ENCODE measurements at places on chromosomes 6 and 20. TPM values are rescaled to one million over a fixed set of nuclear protein-coding genes. Genes with fewer than 3 reads are reported as not detected.

The EBF4 gene
- 0.28 TPM for polyA plus RNA-seq

- peaks cover 22% of the 10 kb centered on the region for H3K4me1 ChIP-seq
- H3K36me3 ChIP-seq: no peaks in the 10 kb centered on the region
- DNase-seq: no peak
- no peak overlapping the region for H3K27ac ChIP-seq
- H3K27me3 ChIP-seq: no peaks in the 10 kb centered on the region
Observed at GRCh38 chr6:166542580-166542912, 43.9 kb downstream of the RAMACL start.

The PXDC1 gene
- 0.50 TPM for polyA plus RNA-seq

DNA sequence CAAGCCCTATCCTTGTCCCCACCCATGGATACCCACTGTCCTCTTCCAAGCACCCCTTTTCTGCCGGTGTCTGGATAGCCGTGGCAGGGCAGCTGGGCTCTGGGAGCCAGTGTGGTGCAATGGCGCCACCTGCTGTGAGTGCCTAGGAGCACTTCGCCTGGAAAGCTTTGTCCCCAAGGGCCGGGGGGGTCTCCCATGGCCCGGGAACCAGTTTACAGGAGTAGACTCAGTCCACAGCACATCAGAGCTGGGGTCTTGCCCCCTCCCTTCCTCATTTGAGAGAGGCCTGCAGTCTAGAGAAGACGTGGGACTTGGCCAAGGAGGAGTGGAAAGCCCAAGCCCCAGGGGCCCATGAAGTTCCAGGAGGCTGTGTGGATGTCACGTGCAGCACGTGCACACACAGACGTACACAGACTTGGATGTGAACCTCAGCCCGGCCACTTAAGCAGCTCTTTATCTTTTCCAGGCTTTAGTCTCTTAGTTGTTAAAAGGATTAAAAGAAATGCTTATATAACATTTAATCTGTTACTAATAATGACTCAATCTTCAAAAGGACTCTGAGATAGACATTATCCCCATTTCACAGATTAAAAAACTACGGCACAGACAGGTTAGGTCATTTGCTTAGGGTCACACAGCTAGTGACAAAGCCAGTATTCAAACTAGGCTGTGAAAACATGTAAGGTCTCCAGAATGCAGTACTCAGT is 40.9 kb upstream of the CDH22 start:
- peak overlapping the region; percentile 74 for H3K27ac ChIP-seq
- H3K4me3 ChIP-seq: no peak overlapping the region
- peaks cover 12% of the 10 kb centered on the region for H3K4me1 ChIP-seq
- peak; percentile 12 for DNase-seq

The BEND6 gene
- not detected for polyA plus RNA-seq

GRCh38 chr6:113855500-113856374 is 1.4 kb upstream of the MARCKS start:
- H3K27ac ChIP-seq: no peak overlapping the region
- peak; percentile 22 for DNase-seq
- peaks cover 12% of the 10 kb centered on the region for H3K36me3 ChIP-seq
- peaks cover 9% of the 10 kb centered on the region for H3K27me3 ChIP-seq
- H3K4me1 ChIP-seq: peaks cover 20% of the 10 kb centered on the region

The BNIP5 gene
- polyA plus RNA-seq: not detected

- no peak for DNase-seq
- no peaks in the 10 kb centered on the region for H3K27me3 ChIP-seq
- H3K4me1 ChIP-seq: peaks cover 1% of the 10 kb centered on the region
Observed at GRCh38 chr20:38001173-38001875, 31.9 kb downstream of the TTI1 start.

The PTCRA gene
- polyA plus RNA-seq: 0.41 TPM

- DNase-seq: no peak
- no peaks in the 10 kb centered on the region for H3K4me1 ChIP-seq
- H3K27me3 ChIP-seq: peaks cover 5% of the 10 kb centered on the region
- no peak overlapping the region for H3K27ac ChIP-seq
Observed at GRCh38 chr6:18978337-18979128, 591.4 kb downstream of the RNF144B start.

The STXBP5 gene
- polyA plus RNA-seq: 4.5 TPM

The BICRAL gene
- polyA plus RNA-seq: 4.4 TPM

DNA sequence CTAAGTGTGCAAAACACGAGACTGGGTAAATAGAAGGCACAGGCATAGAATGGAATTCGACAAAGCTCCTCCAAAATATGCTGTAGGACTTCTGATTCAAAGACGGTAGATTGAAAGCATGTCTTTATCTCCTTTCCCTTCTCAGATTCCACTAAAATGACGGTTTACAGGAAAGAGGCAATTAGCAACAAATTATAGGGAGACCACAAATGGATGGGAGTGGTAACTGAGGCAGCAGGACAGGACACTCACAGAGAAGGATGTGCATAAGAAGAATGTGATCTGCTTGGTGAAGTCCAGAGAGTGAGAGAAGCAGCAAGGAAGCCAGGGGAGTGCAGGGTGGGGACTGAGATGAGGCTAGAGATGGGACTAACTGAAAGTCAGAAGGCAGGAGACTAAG is 113.4 kb upstream of the MRPS10 start:
- no peaks in the 10 kb centered on the region for H3K4me1 ChIP-seq
- H3K36me3 ChIP-seq: no peaks in the 10 kb centered on the region
- H3K4me3 ChIP-seq: no peak overlapping the region
- H3K27me3 ChIP-seq: no peaks in the 10 kb centered on the region
- DNase-seq: no peak
- H3K27ac ChIP-seq: no peak overlapping the region

- no peaks in the 10 kb centered on the region for H3K36me3 ChIP-seq
- H3K27me3 ChIP-seq: peaks cover 50% of the 10 kb centered on the region
- no peaks in the 10 kb centered on the region for H3K4me1 ChIP-seq
Observed at GRCh38 chr20:37542281-37542680, 14.6 kb upstream of the BLCAP start.

DNA sequence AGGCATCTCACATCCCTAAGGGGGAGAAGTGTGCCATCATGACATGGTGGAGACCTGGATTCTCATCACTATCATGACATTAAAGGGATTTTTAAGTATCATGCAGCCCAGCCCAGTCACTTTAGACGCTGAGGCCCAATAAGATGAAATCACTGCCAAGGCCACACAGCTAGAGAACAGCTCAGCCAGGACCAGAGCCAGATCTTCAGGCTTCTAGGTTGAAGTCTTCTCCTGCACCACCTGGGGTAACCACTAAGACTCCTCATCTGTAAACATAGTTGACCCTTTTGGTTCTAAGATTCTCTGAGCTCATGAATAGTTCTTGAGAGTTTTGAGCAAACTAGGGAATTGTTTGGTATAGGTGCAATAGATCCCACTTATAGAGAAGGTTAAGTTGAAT is 125.1 kb downstream of the TCP11 start:
- no peak for DNase-seq
- H3K36me3 ChIP-seq: peaks cover 13% of the 10 kb centered on the region
- no peaks in the 10 kb centered on the region for H3K4me1 ChIP-seq
- H3K4me3 ChIP-seq: no peak overlapping the region
- no peak overlapping the region for H3K27ac ChIP-seq
- no peaks in the 10 kb centered on the region for H3K27me3 ChIP-seq

GRCh38 chr20:53625311-53626129 is 31.9 kb upstream of the ZNF217 start:
- DNase-seq: no peak
- no peak overlapping the region for H3K4me3 ChIP-seq
- H3K4me1 ChIP-seq: peaks cover 40% of the 10 kb centered on the region
- no peaks in the 10 kb centered on the region for H3K36me3 ChIP-seq

The HLA-DOA gene
- 219 TPM for polyA plus RNA-seq

DNA sequence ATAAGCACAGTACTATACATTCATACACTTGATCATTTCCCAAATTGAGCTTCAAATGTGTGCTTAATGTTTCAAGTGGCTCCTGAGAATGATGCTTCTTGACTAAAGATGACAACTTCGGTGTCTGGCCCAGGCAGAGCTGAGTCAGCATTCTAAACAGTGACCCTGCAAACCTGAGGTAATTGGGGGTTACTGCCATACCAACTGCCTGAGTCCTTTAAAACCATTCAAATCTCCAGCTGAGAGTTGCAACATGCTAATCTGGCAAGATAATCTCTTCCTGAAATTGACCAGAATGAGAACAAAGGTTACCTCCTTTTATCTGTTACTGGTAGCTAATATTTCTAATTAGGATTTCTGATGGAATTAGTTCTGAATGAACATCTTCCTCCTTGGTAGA is 8.2 kb downstream of the BACH2 start:
- peak overlapping the region; percentile 60 for H3K27ac ChIP-seq
- no peak for DNase-seq
- H3K36me3 ChIP-seq: peaks cover 49% of the 10 kb centered on the region
- H3K4me3 ChIP-seq: peak overlapping the region; percentile 83
- H3K4me1 ChIP-seq: peaks cover 73% of the 10 kb centered on the region

DNA sequence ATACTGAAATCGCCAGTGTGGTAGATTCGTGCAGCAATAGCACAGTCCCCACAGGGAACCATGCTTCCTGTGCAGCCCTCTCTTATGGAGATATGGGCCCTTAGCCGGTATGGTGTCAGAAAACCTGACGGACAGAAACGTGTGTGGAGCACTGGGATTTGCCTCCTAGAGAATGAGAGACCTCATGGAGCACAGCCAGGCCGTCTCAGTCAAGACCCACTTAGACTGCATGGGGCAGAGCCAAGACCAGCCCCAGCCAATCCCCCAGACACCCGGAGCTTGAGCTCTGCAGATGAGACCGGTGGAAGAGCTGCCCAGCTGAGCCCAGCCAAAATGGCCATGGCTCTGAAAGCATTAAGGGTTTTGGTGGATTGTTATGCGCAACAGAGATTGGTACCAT is 163.7 kb downstream of the DLL1 start:
- H3K27ac ChIP-seq: no peak overlapping the region
- H3K4me1 ChIP-seq: peaks cover 16% of the 10 kb centered on the region
- H3K36me3 ChIP-seq: no peaks in the 10 kb centered on the region
- DNase-seq: no peak

GRCh38 chr6:153074761-153075160 is 56.3 kb downstream of the RGS17 start:
- DNase-seq: no peak
- no peaks in the 10 kb centered on the region for H3K36me3 ChIP-seq
- H3K4me1 ChIP-seq: no peaks in the 10 kb centered on the region
- H3K27ac ChIP-seq: no peak overlapping the region

- H3K27ac ChIP-seq: no peak overlapping the region
- H3K4me1 ChIP-seq: no peaks in the 10 kb centered on the region
- H3K36me3 ChIP-seq: no peaks in the 10 kb centered on the region
- H3K4me3 ChIP-seq: no peak overlapping the region
- no peak for DNase-seq
Observed at GRCh38 chr20:46797206-46797605, 87.8 kb downstream of the SLC2A10 start.

- no peak overlapping the region for H3K4me3 ChIP-seq
- H3K27me3 ChIP-seq: peaks cover 6% of the 10 kb centered on the region
- H3K27ac ChIP-seq: no peak overlapping the region
Observed at GRCh38 chr6:7445101-7445500, 55.5 kb downstream of the RIOK1 start.

Data from naive B cell (primary cell).